Calu3 (cell line): ENCODE measurements at places on chromosomes 2 and 18. TPM values are rescaled to one million over a fixed set of nuclear protein-coding genes. Genes with fewer than 3 reads are reported as not detected.

Gene OXER1
- 0.27 and 0.59 TPM in 2 replicates for total RNA-seq

Gene WNT10A
- total RNA-seq: 2.4 and 3.4 TPM in 2 replicates

Gene TRAPPC12
- total RNA-seq: 77.0 and 88.5 TPM in 2 replicates

Gene RAD51AP2
- not detected in 2 replicates for total RNA-seq

Gene CERKL
- 1.1 and 1.5 TPM in 2 replicates for total RNA-seq

GRCh38 chr2:112155331-112156151 is 17.4 kb downstream of the FBLN7 start:
- no peak overlapping the region for H3K27ac ChIP-seq
- H3K27me3 ChIP-seq: no peaks in the 10 kb centered on the region
- no peaks in the 10 kb centered on the region for H3K4me1 ChIP-seq

DNA sequence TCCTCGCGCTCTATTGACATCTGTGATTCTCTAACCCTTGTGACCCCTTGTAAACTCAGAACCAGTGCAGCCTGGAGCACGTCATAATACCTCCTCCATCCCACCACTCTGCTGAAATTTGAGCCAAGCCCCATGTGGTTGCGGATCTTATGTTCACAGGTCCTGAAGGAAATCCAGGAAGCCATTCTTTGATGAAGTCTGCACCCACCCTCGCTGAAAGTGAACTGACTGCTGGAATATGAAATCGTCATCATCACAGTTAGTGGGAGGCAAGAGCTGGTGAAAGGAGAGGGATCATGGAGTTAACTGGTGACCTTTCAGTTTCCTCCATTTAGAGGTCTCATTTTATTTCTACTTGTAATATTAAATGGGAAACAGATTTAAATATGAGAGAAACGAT is 21.6 kb downstream of the ZEB2 start:
- no peaks in the 10 kb centered on the region for H3K27me3 ChIP-seq
- no peaks in the 10 kb centered on the region for H3K4me1 ChIP-seq
- no peak overlapping the region for H3K4me3 ChIP-seq
- no peak for DNase-seq

DNA sequence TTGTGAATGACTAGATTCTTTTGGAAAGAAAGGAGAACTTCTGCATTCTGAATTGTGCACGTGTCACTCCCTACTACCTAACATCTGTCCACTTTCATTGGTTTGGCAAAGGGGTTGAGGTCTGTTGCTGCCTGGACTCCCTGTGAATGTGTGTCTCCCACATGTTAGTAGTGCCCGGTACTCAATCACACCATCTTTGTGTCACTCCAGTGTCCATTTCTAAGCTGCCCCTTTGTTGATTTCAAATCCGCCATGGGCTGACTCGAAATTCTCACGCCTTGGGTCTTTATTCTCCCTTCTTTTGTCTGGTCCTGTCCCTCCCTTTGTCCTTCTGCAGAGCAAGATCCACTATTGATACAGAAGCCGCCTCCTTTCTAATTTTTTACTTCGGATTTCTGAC is 7.5 kb downstream of the DPYSL5 start:
- H3K4me1 ChIP-seq: no peaks in the 10 kb centered on the region
- H3K27ac ChIP-seq: no peak overlapping the region
- H3K36me3 ChIP-seq: no peaks in the 10 kb centered on the region

DNA sequence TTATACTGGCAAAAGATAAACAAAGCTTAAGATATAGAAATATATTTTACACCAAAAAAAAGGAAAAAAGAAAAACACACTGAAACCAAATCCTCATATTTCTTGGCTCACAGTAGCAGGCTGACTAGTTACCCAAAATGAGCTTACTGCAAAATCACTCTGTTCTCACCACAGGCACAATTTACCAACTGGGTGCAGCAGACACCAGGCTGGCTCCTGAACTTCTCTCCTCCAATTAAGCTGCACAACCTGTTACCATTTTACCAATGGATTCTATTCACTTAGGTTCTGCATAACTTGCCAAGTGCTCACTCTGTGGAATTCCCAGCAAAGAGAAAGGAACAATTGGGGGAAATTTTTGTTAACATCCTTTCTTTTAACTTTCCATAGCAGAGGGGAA is 679.3 kb downstream of the ZEB2 start:
- no peak overlapping the region for H3K27ac ChIP-seq
- H3K4me1 ChIP-seq: no peaks in the 10 kb centered on the region
- no peak for DNase-seq
- no peak overlapping the region for H3K4me3 ChIP-seq
- H3K36me3 ChIP-seq: no peaks in the 10 kb centered on the region

- no peak overlapping the region for H3K27ac ChIP-seq
- no peaks in the 10 kb centered on the region for H3K4me1 ChIP-seq
- peaks cover 42% of the 10 kb centered on the region for H3K27me3 ChIP-seq
- no peak for DNase-seq
Observed at GRCh38 chr2:127683757-127684156, 8.4 kb upstream of the LIMS2 start.

- H3K27ac ChIP-seq: no peak overlapping the region
- H3K4me1 ChIP-seq: no peaks in the 10 kb centered on the region
- H3K4me3 ChIP-seq: no peak overlapping the region
- peaks cover 30% of the 10 kb centered on the region for H3K27me3 ChIP-seq
- no peaks in the 10 kb centered on the region for H3K36me3 ChIP-seq
Observed at GRCh38 chr18:61643884-61644647, 248.7 kb downstream of the RNF152 start.

DNA sequence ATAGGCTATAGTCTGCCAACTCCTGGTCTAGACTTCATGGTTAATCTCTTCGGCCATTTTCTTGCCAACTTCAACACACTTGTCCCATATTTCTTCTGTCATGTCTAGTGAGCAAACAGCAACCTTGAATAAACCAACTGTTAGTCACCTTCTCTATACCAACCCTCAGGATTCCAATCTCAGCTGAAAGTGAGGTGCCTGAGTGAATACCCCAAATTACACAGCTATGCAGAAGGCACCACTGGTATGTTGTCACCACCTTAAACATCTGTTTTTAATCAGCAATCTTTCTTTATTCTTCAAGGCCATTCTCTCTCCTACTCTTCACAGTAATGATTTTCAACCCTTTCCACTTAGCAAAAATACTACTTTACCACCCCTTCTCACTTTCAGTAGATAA is 39.3 kb downstream of the THOC1 start:
- no peak overlapping the region for H3K4me3 ChIP-seq
- DNase-seq: no peak
- peaks cover 16% of the 10 kb centered on the region for H3K36me3 ChIP-seq

- H3K27ac ChIP-seq: no peak overlapping the region
- DNase-seq: no peak
- peaks cover 5% of the 10 kb centered on the region for H3K36me3 ChIP-seq
- H3K4me3 ChIP-seq: no peak overlapping the region
- H3K4me1 ChIP-seq: no peaks in the 10 kb centered on the region
Observed at GRCh38 chr2:230405824-230406223, 10.2 kb upstream of the SP100 start.

GRCh38 chr2:140276661-140277060 is 1496.5 kb upstream of the NXPH2 start:
- H3K4me3 ChIP-seq: no peak overlapping the region
- H3K27me3 ChIP-seq: no peaks in the 10 kb centered on the region

DNA sequence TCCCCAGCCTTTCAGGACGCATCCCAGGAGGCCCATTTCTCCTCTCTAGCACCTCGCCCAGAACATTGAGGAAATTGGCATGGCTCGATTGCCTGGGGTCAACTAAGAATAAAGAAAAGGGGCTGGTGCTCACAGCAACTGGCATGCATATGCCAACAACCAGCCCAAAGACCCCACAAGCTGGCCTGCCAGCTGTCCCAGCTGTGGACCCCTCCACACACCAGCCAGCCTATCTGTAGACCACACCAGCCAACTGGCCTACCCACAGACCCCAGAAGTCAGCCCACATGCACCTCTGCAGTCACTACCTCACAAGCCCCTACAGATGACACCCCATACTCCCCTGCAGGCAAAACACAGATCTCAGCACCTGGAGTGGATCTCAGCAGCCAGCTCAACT is 123.8 kb upstream of the ID2 start:
- no peak overlapping the region for H3K4me3 ChIP-seq
- no peak overlapping the region for H3K27ac ChIP-seq
- no peak for DNase-seq
- H3K27me3 ChIP-seq: no peaks in the 10 kb centered on the region

GRCh38 chr2:181457121-181457740 is at the start of gene ITGA4:
Gene ITGA4, plus strand, starts transcription at chr2:181457386. Its CDS starts 269 bp downstream, at chr2:181457655.
- H3K4me3 ChIP-seq: peak within 1 kb of the TSS; percentile 59
- no peak within 1 kb of the TSS for H3K27ac ChIP-seq
- H3K36me3 ChIP-seq: no peaks in the 10 kb centered on the region
- H3K4me1 ChIP-seq: no peaks in the 10 kb centered on the region
- DNase-seq: peak; percentile 77
- no peaks in the 10 kb centered on the region for H3K27me3 ChIP-seq

- peaks cover 96% of the 10 kb centered on the region for H3K27me3 ChIP-seq
- H3K4me3 ChIP-seq: no peak overlapping the region
- no peak for DNase-seq
Observed at GRCh38 chr2:235366807-235367206, 127.0 kb upstream of the AGAP1 start.

- no peak overlapping the region for H3K27ac ChIP-seq
- no peak overlapping the region for H3K4me3 ChIP-seq
Observed at GRCh38 chr2:506451-506850, 170.8 kb downstream of the TMEM18 start.

DNA sequence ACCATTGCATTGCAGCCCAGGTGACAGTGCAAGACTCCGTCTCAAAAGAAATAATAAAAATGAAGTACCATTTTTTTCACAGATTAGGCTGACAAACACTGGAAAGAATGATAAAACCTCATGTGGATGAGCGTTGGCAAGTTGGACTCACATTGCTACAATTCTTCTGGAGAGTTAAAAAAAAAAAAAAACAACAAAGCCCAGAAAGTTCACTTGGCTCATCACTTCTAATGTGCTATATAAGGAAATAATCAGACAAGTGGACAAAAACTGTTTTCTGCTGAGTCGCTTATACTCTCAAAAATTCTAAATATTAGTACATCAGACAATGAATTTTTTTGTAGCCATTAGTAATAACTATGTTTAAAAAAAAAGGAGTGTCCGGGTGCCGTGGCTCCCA is 38.4 kb downstream of the PKP4 start:
- H3K27me3 ChIP-seq: no peaks in the 10 kb centered on the region
- H3K27ac ChIP-seq: peak overlapping the region; percentile 0
- no peak for DNase-seq

DNA sequence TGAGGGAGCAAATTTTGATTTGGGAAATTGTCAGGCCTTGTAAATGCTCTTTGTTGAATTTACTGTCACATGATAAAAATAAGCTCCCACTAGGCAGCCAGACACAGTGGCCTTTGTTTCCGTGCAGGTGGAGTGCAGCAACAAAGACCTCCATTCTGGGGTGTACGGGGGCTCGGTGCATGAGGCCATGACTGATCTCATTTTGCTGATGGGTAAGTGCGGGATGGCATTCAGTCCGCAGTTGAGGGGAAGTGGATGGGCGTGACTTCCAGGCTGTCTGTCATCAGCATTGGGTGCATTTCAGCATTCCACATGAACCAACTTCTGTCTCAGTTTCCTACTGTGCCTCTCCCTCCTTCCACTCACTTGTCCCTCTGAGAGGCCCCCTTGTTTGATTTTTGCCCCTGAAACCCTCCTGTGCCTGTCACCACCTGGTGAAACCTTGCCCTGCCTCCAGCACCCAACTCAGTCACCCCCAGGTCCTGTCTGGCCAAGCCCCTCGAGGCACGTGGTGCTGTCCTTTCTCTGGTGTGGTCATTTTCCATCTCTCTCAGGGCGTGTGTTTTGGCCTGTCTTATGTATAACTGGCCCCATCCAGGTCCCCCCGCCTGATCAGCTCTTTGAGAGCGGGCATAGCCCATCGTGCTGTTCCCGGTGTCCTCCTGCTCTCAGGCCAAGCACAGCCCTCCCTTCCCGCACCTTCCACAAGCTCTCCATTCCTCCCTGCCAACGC is 16.3 kb downstream of the CNDP2 start:
- H3K4me1 ChIP-seq: no peaks in the 10 kb centered on the region
- peak overlapping the region; percentile 41 for H3K27ac ChIP-seq
- H3K27me3 ChIP-seq: no peaks in the 10 kb centered on the region
- DNase-seq: no peak
- no peak overlapping the region for H3K4me3 ChIP-seq

DNA sequence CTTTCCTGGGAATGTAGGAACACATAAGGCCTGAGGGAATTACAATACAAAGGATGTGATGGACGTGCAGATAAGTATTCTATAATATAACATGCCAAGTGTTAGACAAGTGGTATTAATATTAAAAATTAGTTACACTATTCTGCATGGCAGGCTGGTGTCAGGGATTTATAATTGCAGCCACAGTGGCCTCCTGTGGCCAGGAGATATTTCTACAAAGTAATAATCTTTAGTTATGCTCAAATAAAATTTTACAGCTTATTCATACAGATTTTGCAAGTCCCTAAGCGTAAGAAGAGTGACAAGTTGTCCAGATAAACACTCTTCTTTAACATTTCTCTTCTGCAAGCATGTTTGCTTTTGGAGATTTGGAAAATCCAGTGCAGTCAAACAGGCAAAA is 90.4 kb upstream of the CBLN2 start:
- DNase-seq: peak; percentile 5
- no peaks in the 10 kb centered on the region for H3K27me3 ChIP-seq
- H3K4me1 ChIP-seq: no peaks in the 10 kb centered on the region
- no peak overlapping the region for H3K27ac ChIP-seq
- H3K4me3 ChIP-seq: no peak overlapping the region

DNA sequence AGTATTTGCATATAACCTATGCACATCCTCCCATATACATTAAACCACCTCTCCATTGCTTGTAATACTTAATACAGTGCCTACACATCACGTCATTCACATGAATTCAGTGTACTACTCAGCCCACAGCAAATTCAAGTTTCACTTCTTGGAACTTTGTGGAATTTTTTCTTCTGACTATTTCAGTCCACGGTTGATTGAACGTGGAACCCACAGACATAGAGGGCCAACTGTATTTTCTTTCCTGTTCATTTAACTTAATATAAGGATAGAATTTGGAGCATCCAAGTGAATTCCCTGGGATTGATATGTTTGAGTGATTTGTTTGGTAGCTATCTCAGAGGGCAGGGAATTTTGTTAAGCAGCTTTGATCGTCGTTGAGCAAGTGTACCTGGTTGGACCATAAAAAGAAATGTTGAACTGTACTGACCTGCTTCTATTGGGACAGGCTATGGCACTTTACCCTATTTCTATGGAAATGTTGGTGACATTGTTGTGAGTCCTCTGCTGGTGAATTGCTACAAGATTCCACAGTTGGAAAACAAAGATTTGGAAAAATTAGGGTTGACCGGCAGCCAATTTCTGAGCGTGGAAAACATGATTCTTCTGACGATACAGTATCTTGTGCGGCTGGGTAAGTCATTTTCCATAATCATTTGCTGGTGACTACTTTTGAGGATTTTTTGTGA is 156.6 kb downstream of the ESCO1 start:
- no peak for DNase-seq
- H3K36me3 ChIP-seq: no peaks in the 10 kb centered on the region
- H3K27ac ChIP-seq: no peak overlapping the region
- no peaks in the 10 kb centered on the region for H3K27me3 ChIP-seq
- no peak overlapping the region for H3K4me3 ChIP-seq

- H3K27me3 ChIP-seq: peaks cover 59% of the 10 kb centered on the region
- no peaks in the 10 kb centered on the region for H3K36me3 ChIP-seq
- no peaks in the 10 kb centered on the region for H3K4me1 ChIP-seq
- no peak overlapping the region for H3K27ac ChIP-seq
- no peak overlapping the region for H3K4me3 ChIP-seq
Observed at GRCh38 chr2:18066066-18066465, 187.6 kb downstream of the KCNS3 start.

- peak overlapping the region; percentile 7 for H3K27ac ChIP-seq
- no peaks in the 10 kb centered on the region for H3K27me3 ChIP-seq
- H3K4me1 ChIP-seq: peaks cover 32% of the 10 kb centered on the region
- no peak overlapping the region for H3K4me3 ChIP-seq
Observed at GRCh38 chr2:227853765-227854271, 17.6 kb upstream of the DAW1 start.

GRCh38 chr2:136798766-136799165 is 33.4 kb downstream of the THSD7B start:
- H3K36me3 ChIP-seq: no peaks in the 10 kb centered on the region
- no peak for DNase-seq
- H3K27me3 ChIP-seq: no peaks in the 10 kb centered on the region
- no peaks in the 10 kb centered on the region for H3K4me1 ChIP-seq
- no peak overlapping the region for H3K27ac ChIP-seq
